ENCODE measurements at places on chromosomes 7 and 10.
A peak's percentile ranks its signal among the peaks of the same experiment; 100 is the strongest.

DNA sequence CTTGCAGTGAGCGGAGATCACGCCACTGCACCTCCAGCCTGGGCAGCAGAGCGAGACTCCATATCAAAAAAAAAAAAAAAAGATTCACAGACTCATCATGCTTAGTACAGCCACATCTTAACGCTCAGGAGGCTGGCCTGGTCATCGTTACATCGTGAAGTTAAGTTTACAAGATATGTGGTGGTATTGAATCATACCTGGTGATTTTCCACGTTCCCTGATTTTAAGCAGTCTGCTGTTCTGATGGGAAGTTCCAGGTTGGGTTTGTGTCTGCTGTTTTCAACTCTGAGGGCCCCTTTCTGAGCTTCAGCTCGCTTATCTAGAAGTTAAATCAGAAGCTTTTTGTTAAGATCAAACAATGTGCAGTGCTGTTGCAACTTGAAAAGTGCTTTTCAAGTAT is 6.9 kb downstream of the PPP2R2D start:
- DNase-seq, result no peak

GRCh38 chr10:30804478-30805055 is 175.0 kb upstream of the LYZL2 start:
- DNase-seq, result no peak

DNA sequence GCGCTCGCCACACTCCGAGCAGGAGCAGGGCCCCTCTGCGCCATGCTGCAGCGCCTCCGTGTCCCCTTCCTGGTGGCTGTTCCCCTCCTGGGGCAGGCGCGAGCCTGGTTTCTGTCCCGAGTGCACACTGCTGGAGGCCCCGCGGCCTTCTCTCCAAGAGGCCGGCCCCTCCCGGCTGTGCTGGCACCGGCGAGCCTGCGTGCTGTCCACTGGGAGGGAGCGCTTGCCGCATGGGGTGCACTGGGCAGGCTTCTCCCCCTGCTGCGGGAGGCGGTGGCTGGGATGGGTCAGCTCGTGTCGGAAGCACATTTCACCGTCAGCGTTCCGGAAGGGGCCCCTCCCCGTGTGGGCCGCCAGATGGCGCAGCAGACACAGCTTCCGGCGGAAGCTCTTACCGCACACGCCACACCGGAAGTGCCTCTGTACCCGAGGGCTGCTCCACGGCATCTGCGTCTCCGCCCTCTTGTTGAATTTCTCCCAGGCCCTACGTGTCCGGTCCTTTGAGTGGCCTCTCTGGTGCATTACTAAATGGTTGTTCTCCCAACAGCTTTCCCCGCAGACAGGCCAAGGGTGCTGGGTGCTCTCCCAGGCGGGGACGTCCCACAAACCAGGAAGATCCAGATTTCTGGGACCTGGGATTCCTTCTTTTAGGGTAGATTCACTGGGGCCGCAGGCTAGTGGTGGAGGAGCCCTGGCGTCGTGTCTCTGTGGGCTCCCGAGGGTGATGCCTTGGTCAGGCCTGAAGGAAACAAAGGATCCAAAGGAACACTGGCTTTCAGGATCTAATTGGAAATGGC is 18.7 kb downstream of the ZNF786 start:
- peak; percentile 54 for DNase-seq

GRCh38 chr7:86257894-86258293 is 385.8 kb upstream of the GRM3 start:
- no peak for DNase-seq

All from CD8-positive, alpha-beta memory T cell (primary cell).